ENCODE measurements at places on chromosomes 11 and 22. TPM values are rescaled to one million over a fixed set of nuclear protein-coding genes. Genes with fewer than 3 reads are reported as not detected.

TBCEL gene
- polyA plus RNA-seq, result 3.3 TPM

STK33 gene
- 10.1 TPM for polyA plus RNA-seq

NRXN2 gene
- 0.89 TPM for polyA plus RNA-seq

TMEM123 gene
- 18.7 TPM for polyA plus RNA-seq

DNA sequence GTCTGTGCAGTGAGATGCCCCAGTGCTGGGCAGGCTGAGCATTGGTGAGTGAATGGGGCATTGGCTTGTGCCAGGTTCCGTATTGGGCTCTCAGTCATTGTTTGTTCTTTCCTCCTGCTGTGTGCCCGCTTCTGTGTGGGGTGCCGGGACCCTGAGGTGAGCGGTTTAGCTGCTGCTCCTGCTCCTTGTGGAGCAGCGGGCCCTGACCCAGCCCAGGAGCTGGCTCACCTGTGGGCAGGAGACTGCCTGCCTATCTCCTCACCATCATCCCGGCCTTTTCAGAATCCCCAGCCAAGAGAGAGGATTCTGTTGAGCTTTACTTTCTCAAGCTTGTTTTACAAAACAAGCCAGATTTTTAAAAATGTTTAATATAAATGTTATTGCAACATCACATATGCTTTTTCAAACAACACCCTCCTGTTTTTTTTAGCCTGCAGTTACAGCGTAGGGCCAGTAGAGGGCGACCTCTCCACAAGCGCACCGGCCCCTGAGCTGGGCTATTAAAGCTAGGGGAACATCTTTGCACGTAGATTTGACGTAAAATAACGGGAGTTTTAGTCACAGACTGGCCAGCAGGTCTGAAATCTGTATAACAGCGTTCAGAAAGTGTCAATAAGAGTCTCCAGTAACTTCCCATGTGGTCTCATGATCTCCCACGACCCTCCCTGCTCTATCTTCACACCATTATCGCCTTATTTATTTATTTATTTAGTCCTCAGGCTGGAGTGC, 25.1 kb upstream of the RELT start:
- H3K27me3 ChIP-seq, result no peaks in the 10 kb centered on the region
- H3K4me1 ChIP-seq, result no peaks in the 10 kb centered on the region
- no peak for DNase-seq

- no peak overlapping the region for H3K27ac ChIP-seq
- no peaks in the 10 kb centered on the region for H3K27me3 ChIP-seq
- H3K4me1 ChIP-seq, result no peaks in the 10 kb centered on the region
- H3K4me3 ChIP-seq, result no peak overlapping the region
- DNase-seq, result no peak
Measured at GRCh38 chr11:32216749-32217148, 125.9 kb downstream of the RCN1 start.

DNA sequence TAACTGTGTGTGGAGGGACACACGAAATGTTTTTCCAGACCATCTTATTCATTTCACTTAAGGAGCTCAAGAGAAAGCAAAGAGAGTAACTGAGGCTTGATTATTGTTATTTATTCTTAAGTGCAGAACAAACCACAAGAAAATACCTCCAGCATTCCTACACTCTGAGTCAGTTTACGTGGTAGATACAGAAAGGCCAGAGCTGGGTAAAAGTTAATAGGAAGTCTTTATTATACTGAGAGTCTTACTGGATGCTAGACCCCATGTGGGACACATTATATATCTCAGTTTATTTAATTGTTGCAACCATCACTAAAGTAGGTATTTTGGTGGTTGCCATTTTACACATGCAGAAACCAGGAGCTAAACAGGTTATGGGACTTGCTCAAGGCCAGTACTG, 261.4 kb upstream of the POU2AF2 start:
- H3K4me3 ChIP-seq, result no peak overlapping the region
- H3K27me3 ChIP-seq, result no peaks in the 10 kb centered on the region
- no peak overlapping the region for H3K27ac ChIP-seq
- H3K4me1 ChIP-seq, result no peaks in the 10 kb centered on the region
- H3K36me3 ChIP-seq, result no peaks in the 10 kb centered on the region
- DNase-seq, result no peak

All from pancreas (tissue), 10 donors.